ENCODE measurements at places on chromosomes 13 and 19.

DNA sequence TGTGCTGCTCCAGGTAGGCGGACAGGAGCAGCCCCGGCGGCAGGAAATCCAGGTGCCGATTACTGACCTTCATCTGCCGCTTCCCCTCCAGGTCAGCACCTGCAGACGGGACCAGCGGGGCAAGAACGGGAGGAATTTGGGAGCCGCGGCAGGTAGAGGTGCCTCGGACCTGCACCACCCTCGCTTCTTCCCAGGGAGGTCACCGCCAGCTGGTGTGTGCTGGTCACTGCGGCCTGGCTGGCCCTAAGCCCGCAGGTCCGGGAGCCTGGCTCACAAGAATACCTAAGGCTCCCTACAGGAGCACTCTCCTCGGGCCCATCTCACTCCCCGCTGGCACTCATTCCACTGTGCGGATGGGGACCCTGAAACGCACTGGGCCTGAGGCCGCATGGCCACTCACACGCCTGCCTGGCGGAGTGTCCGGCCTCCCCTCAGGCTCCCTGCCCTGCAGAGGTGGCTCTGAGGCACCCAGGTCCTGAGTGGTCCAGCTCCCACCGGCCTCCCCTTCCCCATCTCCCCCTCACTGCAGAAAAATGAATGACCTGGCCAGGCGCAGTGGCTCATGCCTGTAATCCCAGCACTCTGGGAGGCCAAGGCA lies 4.3 kb downstream of the RNU6-9 start:
- no peak for DNase-seq

DNA sequence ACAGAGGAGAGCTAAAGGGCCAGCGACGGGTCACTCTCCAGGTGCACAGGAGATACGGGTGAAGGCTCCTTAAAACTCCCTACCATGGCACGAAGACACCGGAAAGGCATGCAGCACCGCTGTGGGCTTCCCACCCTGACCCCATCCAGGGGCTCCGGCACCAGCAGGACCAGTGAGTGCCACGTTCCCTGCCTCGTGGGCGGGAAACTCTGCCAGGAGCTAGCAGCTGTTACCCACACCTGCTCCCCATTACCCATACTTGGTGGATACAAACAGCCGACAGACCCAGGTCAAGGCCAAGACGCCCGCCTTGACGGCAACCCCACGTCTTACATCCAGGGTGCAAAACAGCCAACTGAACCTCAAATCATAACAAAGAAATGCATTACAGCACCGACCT lies 56.7 kb downstream of the GNG7 start:
- no peak for DNase-seq

DNA sequence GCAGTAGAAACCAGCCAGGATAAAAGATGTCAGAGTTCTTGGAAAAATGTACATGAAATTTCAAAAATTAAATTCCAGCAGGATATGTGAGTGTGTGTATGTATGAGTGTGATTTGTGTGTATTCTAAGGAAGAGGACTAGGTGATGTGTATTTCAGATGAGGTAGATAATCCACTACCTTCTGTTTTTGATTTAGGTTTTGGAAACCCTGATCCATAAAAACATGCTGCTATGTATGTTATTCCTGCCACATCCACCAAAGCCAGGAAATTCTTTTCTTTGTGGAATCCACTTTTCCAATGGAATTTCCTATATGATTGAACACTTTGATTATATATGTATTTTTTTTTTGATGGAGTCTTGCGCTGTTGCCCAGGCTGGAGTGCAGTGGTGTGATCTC lies 276.9 kb downstream of the UQCRFS1 start:
- no peak for DNase-seq

DNA sequence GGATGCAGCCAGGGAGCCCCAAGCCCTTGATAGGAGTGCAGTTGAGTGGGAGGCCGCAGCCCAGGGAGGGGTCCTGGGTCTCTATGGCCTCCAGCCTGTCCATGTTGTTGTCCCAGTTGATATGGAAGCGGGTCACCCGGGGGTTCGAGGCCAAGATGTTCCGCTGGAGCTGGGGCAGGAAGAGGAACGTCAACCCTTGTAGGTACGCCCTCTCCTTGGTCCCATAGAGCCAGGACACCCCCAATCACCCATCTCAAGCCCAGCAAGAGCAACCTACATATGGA lies 2.9 kb upstream of the PRKACA start:
- DNase-seq, result no peak
